NCI-H146 (cell line): ENCODE measurements at places on chromosomes 3 and 15.
A peak's percentile ranks its signal among the peaks of the same experiment; 100 is the strongest.

GRCh38 chr3:31622636-31623288 lies 90.0 kb downstream of the STT3B start:
- no peak for DNase-seq

DNA sequence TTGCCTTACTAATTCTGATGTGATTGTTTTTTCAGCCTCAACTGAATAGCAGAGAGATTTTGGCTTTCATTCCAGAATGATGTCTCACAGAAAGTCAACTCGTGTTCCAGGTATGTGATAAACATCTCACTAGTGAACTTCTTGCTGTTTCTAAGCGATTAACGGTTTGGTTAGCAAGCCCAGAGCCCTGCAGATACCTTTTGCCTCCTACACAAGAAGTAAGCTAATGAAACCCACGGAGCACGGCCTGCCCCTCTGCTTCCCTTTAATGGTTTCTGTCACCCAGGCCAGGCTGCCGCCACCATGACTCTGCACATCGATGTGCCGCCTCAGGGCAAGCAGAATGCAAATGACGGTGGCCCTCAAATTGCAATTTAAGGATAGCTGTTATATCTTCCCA lies 155.9 kb upstream of the ICE2 start:
- no peak for DNase-seq

- DNase-seq, result peak; percentile 90
These were observed 11.0 kb upstream of the ARL14 start for GRCh38 chr3:160665784-160666526.

DNA sequence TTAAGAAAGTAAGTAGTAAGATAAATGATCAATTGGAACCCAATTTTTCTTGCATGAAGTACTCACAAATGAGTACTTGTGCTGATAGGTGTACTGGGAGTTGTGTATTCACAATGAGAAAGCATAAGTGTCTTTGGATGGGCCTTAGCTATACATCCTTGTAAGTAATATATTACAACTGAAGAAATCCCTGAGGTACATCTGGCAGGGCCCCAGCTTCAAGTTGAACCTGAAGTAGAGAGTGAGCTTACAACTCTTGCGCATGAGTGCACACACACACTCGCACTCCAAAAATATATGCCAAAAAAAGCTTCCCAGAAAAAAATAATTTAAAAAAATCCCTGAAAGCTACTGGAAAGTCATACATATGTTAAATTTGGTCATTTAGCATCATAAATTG lies 222.5 kb downstream of the ROBO2 start:
- no peak for DNase-seq

DNA sequence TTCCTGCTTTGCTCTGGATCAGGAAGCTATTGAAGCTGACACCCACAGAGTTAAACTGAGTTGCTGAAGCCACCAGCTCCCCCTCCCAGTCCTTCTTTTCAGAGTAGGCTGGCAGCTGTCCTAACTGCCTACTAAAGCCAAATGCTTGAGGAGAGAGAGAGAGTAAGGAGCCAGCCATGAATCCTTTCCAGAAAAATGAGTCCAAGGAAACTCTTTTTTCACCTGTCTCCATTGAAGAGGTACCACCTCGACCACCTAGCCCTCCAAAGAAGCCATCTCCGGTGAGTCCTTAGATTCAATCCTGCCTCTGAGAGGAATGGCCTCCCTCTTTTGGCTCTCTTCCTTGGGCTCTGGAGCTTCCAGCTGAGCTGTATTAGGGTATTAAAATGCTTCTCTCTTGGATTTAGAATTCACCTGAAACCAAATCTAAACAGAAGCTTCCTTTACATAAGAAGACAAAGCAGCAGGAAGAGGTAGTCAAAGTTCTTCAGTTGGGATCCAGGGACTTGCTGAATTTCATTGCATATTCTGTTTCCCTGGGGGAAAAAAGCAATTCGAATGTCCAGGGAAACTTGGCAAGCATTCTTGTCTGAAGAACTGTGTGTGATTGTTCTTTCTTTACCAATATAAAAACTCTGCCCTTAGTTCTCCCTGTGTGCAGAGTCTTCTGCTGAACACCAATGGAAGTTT lies at the start of gene SLC15A2:
SLC15A2 (plus strand) TSS at position 101 of the 690 bp plus-strand sequence; CDS start at position 177, 76 bp downstream.
- DNase-seq, result no peak

DNA sequence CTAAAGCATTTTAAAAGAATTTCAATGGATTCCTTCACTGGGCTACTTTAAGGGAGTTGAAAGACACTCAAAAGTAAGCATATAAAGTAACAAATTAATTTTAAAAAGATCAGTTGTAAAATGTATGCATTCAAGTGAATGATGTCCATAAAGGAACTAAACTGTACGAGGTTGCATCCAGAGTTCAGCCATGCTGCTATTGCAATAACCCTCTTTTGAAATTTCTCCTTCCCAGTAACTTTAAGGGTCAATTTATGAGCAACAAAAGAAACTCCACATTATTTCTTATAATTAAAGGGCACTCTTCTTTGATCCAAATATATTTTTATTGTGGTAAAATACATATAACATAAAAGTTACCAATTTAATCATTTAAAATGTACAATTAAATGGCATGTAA lies 22.9 kb downstream of the BTLA start:
- no peak for DNase-seq

- DNase-seq, result peak; percentile 81
These were observed 40.8 kb downstream of the KAT2B start for GRCh38 chr3:20080956-20081554.

- no peak for DNase-seq
These were observed 33.9 kb upstream of the LCTL start for GRCh38 chr15:66599536-66600239.

GRCh38 chr3:133277813-133278212 lies 122.0 kb upstream of the BFSP2 start:
- no peak for DNase-seq

GRCh38 chr3:11726146-11726545 lies 82.4 kb upstream of the VGLL4 start:
- no peak for DNase-seq

DNA sequence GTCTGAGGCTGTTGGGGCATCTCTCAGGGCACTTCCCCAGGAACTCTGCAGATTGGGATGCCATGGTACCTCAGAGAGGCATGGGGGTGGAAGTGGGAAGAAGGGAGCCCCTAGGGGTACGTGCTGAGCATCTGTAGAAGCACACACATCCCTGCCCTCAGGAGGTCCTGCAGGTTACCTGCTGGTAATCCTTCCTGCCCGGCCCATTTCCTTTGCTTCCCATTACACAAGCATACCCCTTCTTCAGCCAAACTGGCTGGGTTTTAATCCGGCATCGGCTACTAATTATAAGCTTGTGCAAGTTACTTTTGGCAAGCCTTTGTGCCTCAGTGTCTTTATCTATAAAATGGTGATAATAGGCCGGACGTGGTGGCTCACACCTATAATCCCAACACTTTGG lies 3.1 kb upstream of the SMAD6 start:
- no peak for DNase-seq

GRCh38 chr3:10397879-10398278 lies 77.0 kb upstream of the SEC13 start:
- no peak for DNase-seq

- no peak for DNase-seq
These were observed 188.5 kb downstream of the ALCAM start for GRCh38 chr3:105555206-105555605.

DNA sequence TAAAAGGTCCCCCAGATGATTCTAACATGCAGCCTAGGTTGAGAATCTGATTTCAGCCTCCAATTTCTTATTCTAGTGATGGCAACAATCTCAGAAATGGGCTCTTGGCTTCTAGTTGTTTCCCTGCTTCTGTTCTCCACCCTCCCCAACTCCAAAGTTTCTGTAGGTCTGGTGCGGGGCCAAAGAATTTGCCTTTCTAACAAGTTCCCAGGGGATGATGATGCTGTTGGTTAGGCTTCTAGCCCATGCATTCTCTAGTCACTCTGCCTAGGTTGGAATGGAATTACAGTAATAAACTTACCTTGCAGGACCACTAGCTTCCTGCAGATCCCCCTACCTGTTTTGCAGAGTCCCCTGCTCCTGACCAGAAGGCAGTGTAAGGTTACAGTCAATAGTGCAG lies 103.2 kb upstream of the PPP2R3A start:
- no peak for DNase-seq

- DNase-seq, result peak; percentile 31
These were observed 744 bp upstream of the CCDC32 start for GRCh38 chr15:40565333-40566238.

- no peak for DNase-seq
These were observed 25.1 kb downstream of the ACAA1 start for GRCh38 chr3:38111696-38112377.

DNA sequence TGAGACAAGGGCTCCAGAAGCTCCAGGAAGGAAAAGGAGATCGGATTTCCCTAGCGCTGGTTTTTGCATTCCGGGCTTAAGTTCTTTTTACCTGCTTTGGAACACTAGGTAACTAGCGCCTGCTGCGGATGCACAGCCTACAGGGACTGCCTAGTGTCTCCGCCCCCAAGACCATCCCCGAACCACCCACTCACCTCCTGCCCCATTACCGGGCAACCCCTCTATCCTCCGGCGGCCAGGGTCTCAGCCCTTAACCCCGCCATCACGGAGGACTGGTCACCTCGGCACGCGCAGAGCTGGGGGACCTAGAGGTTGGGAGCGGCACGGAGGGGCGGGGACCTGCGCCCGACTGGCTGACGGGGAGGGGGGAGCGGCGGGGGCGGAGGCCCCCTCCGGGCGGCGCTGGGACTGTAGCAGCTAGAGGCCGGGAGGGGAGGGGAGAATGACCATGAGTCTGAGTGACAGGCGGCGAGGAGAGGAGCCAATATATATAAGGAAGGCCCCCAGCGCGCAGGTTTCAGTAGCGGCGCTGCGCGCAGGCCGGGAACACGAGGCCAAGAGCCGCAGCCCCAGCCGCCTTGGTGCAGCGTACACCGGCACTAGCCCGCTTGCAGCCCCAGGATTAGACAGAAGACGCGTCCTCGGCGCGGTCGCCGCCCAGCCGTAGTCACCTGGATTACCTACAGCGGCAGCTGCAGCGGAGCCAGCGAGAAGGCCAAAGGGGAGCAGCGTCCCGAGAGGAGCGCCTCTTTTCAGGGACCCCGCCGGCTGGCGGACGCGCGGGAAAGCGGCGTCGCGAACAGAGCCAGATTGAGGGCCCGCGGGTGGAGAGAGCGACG lies at the start of gene DLL4:
DLL4 (plus strand) TSS at position 520 of the 839 bp plus-strand sequence. CDS start 329 bp downstream, outside the sequence.
- DNase-seq, result peak; percentile 94

DNA sequence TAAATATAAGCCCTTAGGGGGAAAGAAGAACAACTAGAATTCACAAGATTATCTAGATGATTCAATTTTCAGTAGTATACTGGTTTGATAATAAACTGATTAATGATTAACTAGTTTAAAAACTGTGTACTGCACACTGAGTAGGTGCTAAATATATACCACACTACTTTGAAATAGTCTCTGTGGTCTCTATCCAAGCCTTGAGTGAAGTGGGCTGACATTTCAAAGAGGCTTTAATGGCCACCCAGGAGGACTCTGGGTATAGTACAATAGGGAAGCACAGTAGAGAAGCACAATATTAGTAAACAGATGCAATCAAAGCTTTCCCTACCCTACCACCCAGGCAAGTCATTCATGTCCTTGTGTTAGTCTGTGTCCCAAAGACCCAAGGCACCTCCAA lies 46.7 kb downstream of the FILIP1L start:
- no peak for DNase-seq

GRCh38 chr3:11128682-11129632 lies 25.3 kb upstream of the HRH1 start:
- DNase-seq, result no peak

- DNase-seq, result no peak
These were observed 1.0 kb upstream of the MAP3K13 start for GRCh38 chr3:185361920-185362319.

GRCh38 chr3:98692787-98693473 lies 70.2 kb upstream of the ST3GAL6 start:
- no peak for DNase-seq

DNA sequence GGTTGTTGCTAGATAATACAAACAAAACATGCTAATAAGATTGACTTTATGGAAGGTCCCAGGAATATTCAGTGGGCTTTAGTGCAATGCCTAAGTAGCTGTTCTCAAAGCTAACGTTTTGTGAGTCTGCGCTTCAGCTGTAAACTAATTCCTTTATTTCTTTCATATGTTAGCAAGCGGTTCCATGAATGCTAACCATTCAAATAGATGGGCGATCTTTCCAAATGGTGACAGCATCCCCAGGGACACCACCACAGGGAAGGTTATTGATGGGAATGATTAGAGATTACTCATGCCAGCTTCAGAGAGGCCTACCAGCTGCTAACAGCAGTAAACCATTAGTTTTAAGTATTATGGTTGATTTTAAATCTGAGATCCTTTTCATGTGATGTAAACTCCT lies 405.7 kb upstream of the MCTP2 start:
- no peak for DNase-seq

DNA sequence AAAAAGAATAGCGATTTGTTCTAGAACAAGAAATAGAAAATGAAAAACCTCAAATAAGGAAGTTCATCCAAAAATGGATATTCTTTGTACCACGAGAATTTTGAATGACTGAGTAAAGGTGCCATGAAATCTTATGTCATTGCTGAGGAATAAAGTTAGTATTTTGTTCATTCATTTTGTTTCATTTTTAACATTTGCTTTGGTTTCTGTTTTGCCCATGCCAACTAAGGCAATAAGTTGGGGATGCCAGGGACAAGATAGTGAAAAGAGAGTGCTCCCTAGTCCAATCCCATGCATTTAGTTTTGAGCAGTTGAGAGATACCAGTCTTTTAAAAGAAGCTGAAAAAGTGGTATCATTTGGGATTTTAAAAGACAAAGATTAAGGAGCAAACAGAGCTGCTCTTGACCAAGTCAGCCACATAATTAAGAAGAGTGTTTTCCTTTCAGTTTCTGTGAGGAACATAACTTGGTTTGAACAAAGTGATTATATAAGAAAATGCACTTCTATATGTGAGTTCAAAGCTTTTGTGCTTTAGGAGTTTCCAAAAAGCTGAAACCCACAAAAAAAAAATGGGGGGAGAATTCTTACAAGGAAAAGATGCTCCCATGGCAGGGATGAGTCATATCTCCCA lies 201.4 kb downstream of the PLOD2 start:
- DNase-seq, result no peak

- DNase-seq, result no peak
These were observed 5.5 kb downstream of the UROC1 start for GRCh38 chr3:126512026-126512425.

DNA sequence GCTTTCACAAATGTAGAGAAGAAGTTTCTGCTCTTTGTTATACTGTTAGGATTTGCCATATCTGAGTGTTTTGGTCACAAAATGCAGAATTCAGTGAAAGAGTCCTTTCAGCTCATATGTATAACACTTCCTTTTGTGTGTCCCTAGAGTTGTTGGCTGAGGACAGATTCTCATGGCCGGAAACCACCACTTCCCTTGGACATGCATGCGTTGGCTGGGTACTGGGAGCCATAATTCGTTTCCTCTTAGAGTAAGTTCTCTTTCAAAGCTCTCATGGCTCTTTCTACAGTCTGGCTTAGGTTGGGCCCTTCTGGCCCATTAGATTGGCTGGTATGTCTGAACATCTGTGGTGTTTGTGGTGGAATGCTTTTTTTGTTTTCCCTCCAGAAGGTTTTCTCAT lies 298.5 kb downstream of the DIPK2A start:
- DNase-seq, result no peak

- no peak for DNase-seq
These were observed 323.3 kb downstream of the CLSTN2 start for GRCh38 chr3:140258222-140258724.

DNA sequence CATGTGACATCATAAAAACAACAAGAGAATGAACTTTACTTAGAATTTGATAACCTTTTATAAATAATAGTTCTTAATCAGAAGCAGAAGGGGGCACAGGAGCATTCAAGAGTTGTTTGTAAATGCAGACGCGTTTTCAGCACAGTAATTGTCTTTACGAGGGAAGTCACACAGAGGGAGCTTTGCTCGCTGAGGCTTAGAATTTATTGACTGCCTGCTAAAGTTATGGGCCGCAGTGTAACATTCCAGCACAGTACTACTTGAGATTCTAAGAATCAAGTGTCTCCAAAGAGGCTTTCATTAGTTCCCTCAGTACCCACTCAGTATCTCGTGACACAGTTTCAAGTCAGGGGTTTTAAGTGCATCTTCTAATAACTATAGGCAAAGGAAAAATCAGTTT lies 288.7 kb downstream of the NR2F2 start:
- DNase-seq, result no peak
